ENCODE measurements at places on chromosomes 5 and 9.

GRCh38 chr5:133675376-133676154 is 63.2 kb upstream of the FSTL4 start:
- no peak for DNase-seq

GRCh38 chr5:161273410-161273809 is 273.1 kb downstream of the GABRB2 start:
- peak; percentile 13 for DNase-seq

DNA sequence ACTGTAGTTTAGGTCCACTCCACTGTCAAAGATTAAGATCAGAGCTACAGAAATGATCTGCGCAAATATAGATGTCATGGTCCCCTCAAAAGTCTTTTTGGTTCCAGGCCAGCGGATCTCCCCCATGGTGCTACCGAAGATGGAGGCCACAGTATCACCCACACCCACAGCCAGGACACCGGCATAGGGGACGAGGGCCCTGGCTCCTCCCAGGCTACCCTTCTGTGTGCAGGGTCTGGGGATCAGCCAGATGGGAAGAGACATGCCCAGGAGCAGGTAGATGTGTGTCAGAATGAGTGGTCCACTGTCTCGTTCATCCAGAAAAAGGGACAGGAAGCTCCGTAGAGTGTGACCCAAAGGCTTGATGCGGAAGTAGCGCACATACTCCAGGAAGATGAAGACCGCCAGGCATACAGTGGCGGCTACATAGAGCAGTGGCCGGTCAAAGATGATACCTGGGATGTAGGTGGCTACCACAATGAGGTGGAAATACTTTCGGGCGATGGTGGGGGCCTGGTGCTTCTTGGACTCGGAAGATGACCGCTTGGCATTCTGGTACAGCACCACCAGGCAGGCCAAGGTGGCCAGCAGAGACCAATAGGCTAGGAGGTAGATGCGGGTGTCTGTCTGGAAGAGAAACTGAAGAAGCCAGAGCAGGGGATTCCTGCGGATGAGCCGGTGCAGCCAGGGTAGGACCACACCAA is 1.5 kb downstream of the DOLK start:
- DNase-seq: no peak

- DNase-seq: no peak
Observed at GRCh38 chr5:45692481-45692880, 3.7 kb downstream of the HCN1 start.

DNA sequence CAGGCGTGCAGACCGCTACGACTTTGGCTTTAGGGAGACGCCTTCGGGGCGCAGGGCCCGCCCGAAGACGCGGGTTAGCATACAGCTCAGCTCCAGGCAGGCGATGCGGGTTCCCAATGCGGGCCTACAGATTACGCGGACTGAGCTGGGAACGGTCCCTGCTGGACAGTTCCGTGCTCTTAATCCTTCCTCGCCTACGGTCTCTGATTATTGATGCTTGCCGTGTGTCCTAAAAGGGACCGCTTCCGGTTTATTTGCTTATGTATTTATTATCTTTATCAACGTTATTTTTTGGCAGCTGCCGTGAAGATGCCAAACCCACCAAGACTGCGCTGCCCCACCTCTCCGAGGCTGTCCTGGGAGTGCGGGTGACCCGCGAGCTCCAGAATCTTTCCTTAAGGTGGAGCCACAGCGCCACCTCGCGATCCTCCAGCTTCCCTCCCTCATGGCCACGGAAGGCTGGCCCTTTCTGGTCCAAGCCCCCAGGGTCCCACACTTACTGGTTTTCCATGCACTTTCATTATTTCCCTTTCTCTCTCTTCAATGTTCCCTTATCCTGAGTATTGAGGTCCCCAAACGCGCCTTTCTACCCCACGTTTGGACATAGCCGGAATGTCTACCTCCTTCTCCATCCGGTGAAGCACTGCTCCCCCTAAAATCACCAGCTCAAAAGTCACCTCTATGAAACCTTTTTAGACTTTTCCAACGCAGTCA is 7.0 kb upstream of the EBF1 start:
- DNase-seq: peak; percentile 61

GRCh38 chr9:109498195-109499092 is at the start of gene PTPN3:
Gene PTPN3, minus strand, starts transcription at chr9:109498307. Its CDS starts 34,873 bp downstream, at chr9:109463434.
- DNase-seq: no peak

- DNase-seq: no peak
Observed at GRCh38 chr5:58804291-58804690, 221.4 kb downstream of the RAB3C start.

DNA sequence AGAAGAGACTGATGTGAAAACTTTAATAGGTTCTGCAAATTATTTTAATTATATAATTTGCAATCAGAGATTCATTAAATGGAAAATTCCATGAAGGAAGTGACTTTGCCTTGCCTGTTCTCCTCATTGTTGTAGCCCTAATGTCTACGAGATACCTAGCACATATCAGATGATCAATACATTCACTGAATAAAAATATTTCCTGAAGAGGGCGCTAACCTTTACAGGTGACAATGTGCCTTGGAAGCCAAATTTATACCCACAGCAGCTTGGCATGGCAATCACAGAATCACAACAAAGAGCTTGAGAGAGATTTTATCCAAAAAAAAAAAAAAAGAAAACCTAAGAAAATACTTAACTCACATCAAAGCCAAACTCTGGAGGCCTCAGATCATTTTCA is 17.4 kb downstream of the HAUS6 start:
- no peak for DNase-seq

- no peak for DNase-seq
Observed at GRCh38 chr9:134864821-134865190, 15.8 kb upstream of the FCN2 start.

Measured in LHCN-M2 (cell line).